ENCODE measurements at places on chromosomes 2 and 18.

DNA sequence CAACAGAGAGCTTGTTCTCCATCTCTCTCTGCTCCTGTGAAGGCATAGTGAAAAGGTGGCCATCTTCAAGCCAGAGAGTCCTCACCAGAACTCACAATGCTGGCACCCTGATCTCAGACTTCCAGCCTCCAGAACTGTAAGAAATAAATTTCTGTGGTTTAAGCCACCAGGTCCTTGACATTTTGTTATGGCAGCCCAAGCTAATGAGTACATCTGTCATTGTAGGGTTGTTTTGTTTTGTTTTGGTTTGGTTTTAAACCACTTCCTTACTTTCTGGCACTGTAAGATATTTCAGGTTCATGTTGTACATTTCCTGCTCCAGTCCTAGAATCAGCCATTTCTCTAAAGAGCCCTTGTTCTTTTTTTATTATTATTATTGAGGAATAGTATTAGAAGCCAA is 171.2 kb downstream of the CPS1 start:
- no peak for DNase-seq

GRCh38 chr2:120405759-120406099 is 59.8 kb downstream of the INHBB start:
- DNase-seq: no peak

GRCh38 chr2:70828115-70828514 is 7.5 kb downstream of the CD207 start:
- DNase-seq: no peak

DNA sequence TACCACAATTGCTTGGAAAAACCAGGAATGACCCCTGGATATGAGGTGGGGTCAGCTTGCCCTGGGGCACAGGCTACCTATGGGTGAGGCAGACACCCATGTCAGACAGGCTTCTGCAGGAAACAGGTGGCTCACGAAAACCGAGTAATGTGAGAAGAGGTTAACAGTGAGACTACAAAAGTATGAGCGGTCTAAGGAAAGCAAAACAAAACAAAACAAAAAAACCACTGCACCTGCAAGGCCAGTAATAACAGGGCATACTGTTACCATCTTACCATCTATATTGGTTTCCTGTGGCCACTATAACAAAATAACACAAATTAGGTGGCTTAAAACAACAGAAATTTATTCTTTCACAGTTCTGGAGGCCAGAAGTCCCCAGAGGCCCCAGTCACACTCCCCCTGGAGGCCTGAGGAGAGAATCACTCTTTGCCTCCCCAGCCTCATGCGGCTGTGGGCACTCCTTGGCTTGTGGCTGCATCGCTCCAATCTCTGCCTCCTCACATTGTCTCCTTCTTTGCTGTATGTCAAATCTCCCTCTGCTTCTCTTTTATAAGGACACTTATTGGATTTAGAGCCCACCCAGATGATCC is 86.6 kb upstream of the EPC2 start:
- no peak for DNase-seq

DNA sequence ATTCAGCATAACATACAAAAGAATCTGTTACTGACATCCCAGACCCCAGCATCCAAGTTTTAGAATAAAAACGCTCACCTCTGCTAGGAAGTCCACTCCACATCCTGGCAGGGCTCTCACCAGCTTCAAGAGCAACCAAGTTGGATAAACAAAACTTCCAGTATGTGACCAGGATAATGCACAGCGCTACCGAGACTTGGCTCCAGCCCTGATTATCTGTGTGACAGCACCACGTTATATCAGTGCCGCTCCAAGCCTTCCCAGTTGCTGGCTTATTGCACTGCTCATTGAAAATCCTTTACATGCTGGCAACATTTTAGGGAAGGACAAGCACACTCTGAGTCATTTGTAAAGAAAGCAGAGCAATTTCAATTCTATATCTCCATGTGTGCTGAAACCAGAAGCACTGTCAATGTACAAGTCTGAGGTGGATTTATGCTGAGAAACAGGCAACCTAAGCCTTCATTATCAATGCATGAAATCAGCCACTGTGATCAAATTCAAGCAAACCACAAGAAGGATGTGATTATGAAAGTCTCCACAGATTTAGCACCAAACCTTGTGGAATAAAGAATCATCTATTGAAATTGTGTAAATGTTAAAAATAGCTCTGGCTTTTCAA is 115.7 kb downstream of the ZNF385B start:
- DNase-seq: no peak

DNA sequence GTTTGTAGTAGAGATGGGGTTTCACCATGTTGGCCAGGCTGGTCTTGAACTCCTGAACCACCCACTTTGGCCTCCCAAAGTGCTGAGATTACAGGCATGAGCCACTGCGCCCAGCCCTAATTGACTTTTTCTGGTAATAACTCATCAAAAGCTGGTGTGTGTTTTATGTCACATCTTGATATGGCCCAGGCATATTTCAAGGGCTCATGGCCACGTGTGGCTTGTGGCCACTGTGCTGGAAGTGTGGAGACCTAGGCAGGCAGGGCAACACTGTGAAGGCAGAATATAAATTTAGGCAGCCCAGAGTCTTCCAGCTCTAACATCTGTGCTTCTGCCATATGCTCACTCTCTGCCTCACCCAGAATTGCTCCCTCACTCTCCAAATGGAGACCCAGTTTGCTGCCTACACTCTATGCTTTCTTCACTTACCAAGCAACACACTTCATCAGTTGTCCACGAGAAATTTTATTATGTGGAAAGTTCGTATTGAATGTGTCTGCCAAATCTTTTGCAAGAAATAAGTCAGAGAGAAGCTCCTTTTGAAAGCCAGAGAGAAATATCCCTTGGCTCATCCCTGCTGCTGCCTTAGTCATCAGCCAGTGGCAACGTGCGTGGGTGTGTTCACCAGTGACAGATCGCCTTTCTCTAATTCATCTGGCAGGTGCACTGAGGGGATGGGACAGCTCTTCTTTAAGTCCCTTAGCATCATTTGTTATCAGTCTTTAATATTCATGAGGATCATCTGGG is 129.4 kb upstream of the CXCR4 start:
- DNase-seq: no peak
